ENCODE measurements at places on chromosomes 7 and 10.

- no peak for DNase-seq
These were observed 407.4 kb downstream of the KCNMA1 start for GRCh38 chr10:77230194-77230593.

DNA sequence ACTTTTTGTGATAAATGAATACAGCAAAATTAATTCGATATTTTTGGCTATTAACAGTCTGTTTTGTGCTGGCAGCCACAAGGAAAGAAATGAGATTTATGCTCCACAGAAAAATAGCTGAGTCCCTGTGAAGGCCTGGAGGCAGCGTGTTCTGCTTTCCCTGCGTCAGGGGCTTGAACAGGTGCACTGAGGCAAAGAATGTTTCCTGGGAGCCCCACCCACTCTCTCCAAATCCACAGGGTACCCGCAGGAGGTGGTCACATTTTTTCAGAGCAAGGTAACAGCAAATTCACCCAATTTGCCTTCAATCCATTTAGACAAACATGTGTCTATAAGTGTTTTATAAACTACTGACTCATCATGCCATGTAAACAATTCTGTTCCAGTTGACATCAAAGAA, 308.1 kb downstream of the TCERG1L start:
- no peak for DNase-seq

DNA sequence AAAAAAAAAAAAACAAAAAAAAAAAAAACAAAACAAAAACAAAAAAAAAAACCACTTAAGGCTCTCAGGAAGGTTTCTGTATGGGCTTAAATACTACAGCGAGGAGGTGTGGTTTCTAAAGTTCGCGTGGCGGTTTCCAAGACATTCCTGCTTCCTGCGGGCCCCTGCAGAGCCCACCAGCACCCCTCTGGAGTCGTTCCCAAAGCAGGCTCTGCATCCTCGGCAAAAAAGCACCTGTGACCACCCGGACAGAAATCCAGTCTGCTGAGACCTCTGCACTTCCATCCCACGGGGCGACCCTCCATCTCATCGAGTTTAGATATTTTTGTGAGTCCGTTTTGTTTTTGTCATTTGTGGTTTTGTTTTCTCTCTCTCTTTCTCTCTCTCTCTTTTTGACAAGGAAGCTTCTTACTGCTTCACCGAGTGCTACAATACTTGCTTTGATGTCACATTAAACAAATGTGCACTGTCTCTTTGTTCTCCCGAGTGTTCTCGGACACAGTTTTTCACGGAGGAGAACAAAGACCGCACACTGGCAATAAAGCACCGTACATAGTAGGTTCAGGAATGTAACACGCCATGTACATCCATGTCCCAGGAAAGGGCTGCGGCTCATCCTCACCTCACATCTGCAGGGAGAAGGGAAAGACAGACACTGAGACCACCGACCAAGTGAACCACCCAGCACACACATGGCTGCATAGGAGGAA, 21.5 kb downstream of the PDGFA start:
- peak; percentile 5 for DNase-seq

DNA sequence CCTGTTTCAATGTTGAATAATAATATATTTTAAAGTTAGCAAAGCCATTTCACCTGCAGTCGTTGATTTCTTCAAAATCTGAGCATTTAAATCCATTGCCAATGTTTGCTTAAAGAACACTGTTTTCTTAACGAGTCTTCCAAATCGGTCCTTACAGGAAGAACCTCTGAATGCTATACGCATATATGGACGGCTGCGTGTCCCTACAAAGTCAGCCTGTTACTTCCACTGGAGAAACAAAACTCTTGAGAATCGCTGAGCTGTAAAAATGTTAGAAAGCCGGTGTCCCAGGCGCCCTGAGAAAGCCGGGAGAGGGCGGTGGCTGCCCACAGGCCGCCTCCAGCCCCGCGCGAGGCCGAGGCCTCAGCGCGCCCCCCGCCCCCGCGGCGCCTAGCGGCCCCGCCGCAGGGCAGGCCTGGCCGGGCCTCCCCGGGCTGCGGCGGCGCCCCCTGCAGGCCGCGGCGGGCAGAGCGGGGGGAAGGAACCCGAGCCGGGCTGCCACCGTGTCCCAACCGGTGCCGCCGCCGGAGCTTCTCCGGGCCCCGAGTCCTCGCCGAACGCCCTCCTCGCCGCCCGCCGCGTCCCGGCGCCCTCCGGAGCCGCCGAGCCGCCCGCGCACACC, at the start of gene FHIP2A:
FHIP2A (plus strand) TSS at position 488 of the 622 bp plus-strand sequence. CDS start 299 bp downstream, outside the sequence.
- peak; percentile 78 for DNase-seq

DNA sequence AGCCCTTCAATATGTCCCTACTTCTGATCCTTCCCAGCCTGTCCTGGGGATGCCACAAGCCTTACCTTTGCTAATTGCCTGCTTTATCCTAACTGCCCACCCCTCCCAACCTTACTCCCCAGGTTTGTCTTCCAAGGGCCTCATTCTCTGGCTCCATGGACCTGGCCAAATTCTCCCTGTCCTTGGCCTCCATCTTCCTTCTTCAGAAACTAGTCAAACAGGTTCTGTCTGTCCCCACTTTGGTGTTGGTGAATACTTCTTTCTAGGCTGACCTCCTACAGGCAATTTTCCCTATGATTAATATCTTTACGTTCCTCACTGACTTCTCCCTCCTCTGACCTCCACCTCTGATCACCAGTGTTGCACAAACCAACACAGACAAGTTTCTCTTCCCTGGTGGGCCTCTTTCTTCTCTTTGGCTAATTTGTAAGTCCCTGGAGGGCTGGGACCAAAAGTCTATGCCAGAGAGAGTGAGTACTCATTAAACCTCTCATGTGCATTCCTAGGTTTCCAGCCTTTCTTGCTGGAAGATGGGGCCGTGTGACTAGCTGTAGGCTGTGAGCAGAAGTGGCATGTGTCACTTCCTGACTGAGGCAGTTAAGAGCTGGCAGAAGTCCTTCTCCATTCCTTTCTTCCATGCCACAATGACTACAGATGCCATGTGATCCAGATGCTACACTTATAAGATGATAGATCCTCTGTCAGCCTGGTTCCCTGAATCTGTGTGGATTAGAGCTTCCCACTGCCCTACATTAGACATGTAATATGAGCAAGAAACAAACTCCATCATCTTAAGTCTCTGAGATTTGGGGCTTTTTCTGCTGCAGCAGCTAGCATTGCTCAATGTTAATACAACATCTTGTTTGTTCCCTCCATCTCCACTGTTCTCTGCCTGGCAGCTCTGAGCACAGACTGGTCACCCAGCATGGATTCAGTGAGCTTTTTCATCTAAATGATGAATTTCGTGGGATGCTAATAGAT, 382.7 kb downstream of the RPS24 start:
- DNase-seq: no peak

- no peak for DNase-seq
These were observed 10.9 kb upstream of the NFE2L3 start for GRCh38 chr7:26141077-26141476.

- DNase-seq: no peak
These were observed 5.8 kb upstream of the CYP3A7 start for GRCh38 chr7:99740573-99741440.

All from heart right ventricle (tissue), 16 donors.